ENCODE measurements at places on chromosomes 13 and 19.

DNA sequence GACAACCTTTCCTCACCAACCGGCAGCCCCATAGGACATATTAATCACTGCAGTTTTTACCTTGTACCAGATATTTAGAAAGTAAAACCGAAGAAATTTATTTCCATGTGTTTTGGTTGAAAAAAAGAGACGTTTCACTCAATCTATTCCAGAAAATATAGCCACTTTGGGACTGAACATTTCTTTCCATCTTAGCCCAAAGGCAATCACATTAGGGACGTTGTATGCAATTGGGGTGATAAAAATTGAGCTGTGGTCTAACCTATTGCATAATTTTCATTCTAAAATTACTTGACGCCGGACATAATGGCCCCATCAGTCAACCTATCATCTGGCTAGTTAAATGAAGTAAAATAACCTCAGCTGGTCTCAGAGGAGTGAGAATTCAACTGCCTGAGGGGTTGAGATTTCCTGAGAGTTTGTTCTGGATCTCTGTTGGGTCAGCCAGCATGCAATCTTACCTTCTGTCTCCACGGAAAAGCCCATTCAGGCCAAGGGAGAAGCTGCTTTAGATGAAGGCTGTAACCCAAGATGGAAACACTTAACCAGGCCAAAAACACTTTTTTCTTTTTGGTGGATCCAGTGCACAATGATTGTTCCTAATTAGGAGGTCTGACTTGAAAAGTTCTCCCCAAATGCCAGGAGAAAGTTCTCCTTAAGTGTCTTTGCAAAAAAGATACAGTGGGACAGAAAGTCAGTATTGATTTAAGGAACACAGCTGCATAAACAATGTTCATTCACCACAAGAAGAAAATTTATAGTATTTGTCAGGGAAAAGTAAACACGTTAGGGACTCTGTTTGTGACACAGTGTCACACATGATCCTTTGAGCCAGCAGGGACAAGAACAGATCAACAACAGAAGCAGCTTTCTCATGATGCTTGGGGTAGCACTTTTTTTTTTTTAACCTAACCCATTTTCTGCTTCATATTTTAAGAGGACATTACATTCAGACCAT, 34.1 kb downstream of the DLEU7 start:
- no peak for DNase-seq

GRCh38 chr19:42360787-42361544, 29.1 kb downstream of the CNFN start:
- DNase-seq, result no peak

DNA sequence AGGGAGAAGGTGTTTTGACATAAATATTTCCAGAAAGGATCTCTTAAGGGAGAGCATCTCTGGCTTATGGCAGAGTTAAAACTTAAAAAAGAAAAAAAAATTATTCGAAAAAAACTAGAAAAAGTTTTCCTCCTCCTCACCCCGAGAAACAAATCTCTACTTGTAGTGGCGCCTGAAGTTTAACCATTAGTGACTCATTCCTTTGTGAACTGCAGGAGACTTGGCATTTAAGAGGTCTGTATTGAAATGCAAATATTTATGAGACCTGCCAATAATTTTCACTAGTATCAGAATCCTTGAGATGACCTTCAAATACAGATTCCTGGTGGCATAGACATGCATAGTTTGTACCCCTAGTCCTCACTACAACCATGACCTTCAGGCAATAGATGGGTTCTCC, 64.9 kb upstream of the MED4 start:
- no peak for DNase-seq

DNA sequence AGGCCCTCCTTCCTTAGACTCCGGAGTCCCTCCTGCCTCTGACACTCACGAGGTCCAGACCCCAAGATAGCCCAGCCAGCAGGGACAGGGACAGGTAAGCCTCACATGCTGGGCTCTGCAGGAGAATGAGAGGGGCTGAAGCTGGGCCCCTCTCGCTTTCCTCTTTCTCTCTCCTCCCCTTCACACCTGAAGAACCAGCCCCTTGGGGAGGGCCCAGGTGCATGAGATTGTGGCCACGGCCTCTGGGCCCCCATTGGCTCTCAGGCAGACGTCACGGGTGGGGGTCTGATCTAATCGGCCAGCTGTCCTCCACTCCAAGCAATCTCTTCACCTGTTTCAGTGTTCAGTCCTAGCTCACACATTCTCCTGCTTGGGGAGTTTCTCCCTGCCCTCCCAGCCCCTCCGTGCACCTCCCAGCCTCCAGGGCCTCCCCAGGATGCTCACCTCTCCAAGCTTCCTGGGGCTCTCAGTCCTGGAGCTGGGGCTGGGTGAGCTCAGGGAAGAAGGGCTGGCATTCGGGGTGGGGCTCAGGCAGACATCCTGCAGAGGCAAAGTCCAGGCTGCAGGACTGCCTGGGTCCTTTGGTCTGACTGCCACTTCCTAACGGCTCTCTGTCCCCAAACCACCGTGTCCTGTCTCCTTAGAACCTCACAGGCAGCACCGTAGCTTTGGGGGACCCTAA, 2.8 kb downstream of the TMEM150B start:
- DNase-seq, result no peak

- no peak for DNase-seq
Observed at GRCh38 chr13:73107481-73107880, 48.7 kb downstream of the KLF5 start.

- DNase-seq, result no peak
Observed at GRCh38 chr19:12750851-12751250, 740 bp upstream of the BEST2 start.

DNA sequence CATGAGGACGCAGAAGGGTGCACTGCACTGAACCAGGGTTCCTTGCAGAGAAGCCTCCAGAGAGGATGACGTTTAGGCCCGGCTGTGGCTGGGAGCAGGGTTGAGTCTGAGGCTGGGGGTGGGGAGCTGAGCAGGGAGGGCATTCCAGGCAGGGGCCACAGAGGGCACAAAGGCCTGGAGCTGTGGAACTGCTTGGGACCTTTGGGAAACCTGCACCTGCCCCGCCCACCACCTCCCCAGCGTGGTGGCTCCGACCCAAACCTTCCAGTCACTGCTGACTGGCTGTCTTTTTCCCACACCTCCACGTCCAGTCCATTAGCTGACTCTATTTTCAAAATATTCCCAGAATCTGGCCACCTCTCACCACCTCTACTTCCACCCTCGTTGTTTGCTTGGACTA, 4.9 kb upstream of the LMTK3 start:
- DNase-seq, result no peak

DNA sequence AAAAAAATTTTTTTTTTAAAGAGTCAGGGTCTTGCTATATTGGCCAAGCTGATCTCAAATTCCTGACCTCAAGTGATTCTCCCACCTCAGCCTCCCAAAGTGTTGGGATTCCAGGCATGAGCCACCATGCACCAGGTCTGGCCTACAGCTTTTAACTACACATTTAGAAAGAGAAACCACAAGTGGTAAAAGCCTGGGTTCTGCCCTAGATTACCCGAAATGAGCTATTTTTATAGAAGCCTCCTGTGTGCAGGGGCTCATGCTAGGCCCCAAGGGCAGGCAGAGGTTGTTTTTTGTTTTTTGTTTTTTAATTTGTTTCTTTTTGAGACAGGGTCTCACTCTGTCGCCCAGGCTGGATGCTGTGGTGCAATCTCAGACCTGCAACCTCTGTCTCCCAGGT, 14.0 kb upstream of the MYADM start:
- DNase-seq, result no peak

- no peak for DNase-seq
Observed at GRCh38 chr13:35469806-35470525, 6.5 kb downstream of the MAB21L1 start.

DNA sequence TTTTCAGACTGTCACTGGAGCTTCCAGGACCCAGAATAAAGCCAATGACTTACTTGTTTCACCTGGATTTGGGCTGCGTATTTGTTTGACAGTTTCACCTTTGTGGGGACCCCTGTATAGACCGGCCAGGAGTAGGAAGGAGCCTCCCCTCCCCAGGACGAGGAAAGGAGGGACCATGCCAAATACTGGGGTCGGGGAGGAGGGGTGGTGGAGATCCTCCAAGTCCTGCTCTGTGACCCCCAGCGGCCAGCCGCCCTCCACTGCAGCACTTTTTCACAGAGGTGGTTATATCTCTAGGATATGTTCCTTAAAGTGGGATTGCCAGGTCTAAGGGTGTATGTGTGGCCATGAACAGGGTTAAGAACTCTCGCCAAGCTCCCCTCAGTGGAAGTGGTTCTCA, 25.7 kb upstream of the ZNF492 start:
- no peak for DNase-seq

DNA sequence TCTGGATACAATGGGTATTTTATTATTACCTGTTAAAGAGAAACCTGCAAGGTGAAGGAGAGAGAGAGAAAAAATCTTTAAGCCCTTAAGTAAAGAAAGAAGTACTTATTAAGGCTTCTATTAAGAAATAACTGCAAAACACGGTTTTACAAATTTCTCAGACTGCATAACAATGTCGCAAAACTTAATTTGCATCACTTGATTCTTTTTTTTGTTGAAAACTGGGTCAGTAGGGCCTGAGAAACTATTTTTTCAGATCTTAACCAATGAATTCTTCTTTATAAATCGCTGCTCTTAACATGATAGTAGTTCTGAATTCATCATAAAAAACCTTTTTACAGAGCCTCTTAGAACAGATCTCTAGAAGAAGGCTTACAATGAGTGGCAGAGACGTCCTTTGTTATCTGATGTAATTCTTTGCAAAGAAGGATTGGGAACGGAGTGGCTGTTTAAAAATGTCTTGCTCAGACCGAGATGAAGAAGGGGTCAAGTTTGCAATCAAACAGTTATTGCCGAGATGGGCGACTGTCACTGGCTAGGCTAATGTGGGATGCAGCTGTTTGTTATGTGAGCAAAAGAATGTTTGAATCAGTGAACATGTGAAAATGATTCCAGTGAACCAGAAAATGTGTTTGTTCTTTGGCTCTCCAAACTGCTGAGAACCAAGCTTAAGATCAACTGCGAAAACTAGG, 76.3 kb downstream of the ZNF536 start:
- no peak for DNase-seq

DNA sequence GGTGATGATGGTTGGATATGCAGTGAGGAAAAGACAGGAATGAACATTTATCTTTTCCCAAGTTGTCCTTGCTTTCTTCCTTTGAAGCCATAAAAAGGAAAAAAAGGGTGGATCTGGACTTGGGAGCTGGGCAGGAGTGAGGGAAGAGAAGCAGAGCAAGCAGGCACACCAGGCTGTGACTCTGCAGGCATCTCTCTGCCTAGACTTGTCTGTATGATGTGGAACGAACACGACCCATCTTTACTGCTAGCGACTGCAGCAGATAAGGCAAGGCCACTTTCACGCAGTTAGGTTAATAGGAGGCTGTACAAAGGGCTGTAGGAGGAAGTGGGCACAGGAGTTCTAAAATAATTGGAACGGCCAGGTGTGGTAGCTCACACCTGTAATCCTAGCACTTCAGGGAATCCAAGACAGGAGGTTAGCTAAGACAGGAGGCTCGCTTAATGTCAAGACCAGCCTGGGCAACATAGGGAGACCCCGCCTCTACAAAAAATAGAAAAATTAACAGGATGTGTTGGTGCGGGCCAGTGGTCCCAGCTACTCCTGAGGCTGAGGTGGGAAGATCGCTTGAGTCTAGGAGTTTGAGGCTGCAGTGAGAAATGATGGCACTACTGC, 961 bp upstream of the URI1 start:
- DNase-seq, result no peak

DNA sequence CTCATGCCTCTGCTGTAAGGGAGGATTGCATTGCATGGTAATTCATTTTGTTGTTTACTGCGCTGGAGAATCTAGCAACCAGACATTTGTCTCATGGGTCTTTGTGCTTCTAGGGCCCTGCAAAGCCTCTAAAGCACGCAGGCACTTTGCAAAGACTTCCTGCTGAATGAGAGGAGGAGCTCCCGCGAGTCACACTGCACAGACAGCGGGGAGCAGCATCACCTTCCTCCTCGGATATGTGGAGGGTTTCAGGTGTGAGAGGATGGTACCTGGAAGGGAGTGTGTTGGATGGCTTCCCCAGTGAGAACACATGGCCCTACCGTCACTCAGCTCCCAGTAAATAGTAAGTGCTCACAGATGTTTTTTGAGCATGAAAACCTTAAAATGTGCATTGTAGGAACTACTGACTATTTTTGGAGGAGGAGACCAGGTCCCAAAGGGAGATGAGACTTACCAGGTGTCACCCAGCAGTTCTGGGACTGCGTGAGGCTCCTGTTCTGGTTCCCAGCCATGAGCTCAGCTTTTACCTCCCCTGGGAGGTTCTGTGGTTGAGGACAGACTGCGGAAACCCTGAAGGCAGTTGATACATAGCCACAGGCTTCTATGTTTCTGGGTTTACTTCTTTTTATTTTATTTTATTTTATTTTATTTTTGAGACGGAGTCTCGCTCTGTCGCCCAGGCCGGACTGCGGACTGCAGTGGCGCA, 278.0 kb downstream of the FGF9 start:
- no peak for DNase-seq

GRCh38 chr19:11617180-11618062, 20.1 kb downstream of the ZNF627 start:
- DNase-seq, result no peak

- no peak for DNase-seq
Observed at GRCh38 chr13:79011179-79011578, 352.2 kb upstream of the OBI1 start.

DNA sequence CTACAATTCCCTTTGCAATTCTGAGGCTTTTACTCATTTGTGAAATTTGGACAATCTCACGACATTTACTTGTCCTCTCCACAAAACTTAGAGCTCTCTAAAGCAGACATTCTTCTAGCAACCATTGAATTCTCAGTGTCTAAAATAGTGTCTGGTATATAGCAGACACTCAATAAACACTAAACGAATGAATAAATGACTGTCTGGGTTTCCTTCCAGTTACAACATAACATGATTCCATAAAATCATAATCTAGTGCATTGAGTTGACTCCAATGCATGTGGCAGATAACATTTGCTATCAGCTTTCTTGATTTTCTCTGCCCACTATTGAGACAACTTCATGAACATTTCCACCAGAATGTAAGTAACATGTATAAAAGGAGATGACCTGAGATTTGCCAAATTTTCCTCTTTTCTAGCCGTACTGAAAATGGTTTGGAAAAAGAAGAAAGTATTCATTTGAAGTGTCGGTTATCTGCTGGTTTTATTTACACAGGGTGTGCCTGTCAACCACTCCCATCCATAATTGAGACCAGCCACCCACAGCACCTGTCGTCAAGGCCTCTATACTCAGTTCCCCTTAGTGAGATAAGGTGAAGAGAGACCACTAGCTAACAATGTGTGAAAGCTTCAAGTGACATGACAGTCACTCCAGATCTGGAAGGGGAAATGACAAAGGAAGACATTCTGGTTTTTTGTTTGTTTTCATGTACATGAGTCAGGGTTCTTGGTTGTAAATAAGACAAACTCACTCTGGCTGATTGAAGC, 4.8 kb upstream of the SERP2 start:
- DNase-seq, result no peak

All from activated CD4-positive, alpha-beta T cell treated with anti-CD3 and anti-CD28 coated beads, Interleukin-2, amount 50 U/mL, for 4 hours (primary cell).